ENCODE measurements at places on chromosomes 7 and 10. TPM values are rescaled to one million over a fixed set of nuclear protein-coding genes. Genes with fewer than 3 reads are reported as not detected.
A peak's percentile ranks its signal among the peaks of the same experiment; 100 is the strongest.

CPEB3 gene
- 1.2 TPM for total RNA-seq

PRPS1L1 gene
- not detected for total RNA-seq

DNA sequence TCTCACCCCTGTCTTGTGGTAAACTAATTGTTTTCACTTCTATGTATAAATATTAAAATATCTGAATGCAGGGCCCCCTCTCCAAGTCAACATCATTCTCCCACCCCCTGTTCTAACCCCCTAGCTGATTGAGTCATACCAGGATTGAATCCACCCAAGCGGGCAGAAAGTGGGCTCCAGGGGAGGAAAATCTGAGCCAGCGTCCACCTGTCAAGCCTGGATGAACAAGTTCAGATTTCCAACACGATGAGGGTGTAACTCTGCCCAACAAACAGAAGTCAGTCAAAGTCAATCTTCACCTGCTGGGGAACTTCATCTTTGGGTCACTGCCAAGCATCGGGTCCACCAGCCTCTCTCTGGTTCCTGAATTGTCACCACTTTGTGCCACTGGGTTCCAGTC is 162.9 kb upstream of the CELF2 start:
- DNase-seq, result no peak

- DNase-seq, result no peak
These were observed 39.4 kb downstream of the ADRA2A start for GRCh38 chr10:111116211-111116610.

DNA sequence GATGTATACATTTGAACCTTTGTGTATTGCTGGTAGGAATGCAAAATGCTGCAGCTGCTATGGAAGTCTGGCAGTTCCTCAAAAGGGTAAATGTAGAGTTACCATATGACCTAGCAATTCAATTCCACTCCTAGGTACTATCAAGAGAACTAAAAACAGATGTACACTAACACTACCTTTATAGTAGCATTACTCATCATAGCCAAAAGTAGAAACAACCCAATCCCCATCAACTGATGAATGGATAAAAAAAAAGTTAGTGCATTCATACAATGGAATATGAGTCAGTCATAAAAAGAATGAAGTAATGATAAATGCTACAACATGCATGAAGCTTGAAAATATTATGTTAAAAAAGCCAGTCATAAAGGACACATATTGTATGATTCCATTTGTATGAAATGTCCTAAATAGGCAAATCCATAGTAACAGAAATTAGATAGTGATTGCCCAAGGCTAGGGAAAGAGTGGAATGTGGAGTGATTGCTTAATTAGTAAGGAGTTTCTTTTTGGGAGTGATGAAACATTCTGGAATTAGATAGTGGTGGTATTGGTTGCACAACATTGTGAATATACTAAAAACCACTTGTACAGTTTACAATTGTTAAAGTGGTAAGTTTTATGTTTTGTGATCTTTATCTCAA is 96.4 kb upstream of the AOAH start:
- peak; percentile 56 for DNase-seq

DNA sequence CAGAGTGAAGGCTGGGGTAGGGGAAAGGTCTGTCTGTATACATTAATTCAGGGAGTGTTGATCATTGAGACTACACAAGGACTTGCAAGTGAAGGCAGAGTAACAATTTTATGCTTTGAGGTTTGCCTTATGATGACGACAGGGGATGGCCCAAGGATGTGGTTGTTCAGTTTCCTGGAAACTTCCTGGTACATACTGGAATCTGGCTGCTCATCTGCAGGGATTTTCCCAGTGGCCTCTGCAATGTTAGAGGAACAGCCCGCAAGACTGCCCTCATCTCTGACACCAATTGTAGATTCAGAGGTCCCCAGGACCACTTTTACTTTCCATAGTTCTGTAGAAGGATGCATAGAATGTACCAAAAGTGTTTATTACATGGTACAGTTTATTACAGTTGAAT is 189.6 kb downstream of the TMEM178B start:
- no peak for DNase-seq

- DNase-seq, result no peak
These were observed 311.1 kb upstream of the ADARB2 start for GRCh38 chr10:2048337-2048973.

- no peak for DNase-seq
These were observed 374.5 kb upstream of the FOXK1 start for GRCh38 chr7:4307316-4308204.

CHN2 gene
- total RNA-seq, result 3.6 TPM

GRCh38 chr10:127523476-127523875 is 25.6 kb upstream of the NPS start:
- DNase-seq, result no peak

EVX1 gene
- not detected for total RNA-seq

PDZD7 gene
- total RNA-seq, result 2.2 TPM

- DNase-seq, result no peak
These were observed 5.4 kb downstream of the PSD start for GRCh38 chr10:102413053-102413705.

GRCh38 chr10:110162741-110163145 is 44.7 kb upstream of the MXI1 start:
- DNase-seq, result no peak

DNA sequence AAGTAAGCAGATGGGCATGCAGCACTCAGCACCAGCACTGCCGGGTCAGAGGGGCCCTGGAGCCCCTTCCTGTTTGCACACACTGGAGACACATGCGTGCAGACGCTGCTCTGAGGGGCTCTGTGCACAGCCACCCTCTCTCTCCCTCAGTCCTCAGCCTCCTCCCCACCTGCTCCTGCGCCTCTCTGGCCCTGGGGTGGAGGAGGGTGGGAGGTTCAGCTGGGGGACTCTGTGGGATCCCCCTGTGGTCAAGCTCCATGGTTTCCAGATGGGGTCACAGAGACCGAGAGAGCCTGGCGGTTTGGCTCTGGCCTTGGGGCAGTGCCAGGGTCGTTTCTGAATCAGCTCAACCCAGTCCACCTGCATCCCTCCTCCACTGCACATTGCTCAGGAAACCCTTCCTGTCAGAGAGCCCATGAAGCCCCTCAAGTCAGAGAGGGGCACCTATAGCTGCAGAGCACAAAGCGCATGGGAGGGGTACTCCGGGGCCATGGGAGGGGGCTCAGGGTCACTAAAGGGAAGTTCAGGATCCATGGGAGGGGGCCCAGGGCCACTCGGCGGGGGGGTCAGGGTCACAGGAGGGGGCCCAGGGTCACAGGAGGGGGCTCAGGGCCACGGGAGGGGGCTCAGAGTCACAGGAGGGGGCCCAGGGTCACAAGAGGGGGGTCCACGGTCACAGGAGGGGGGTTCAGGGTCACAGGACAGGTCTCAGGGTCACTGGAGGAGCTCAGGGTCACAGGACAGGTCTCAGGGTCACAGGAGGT is 161.7 kb downstream of the ADARB2 start:
- no peak for DNase-seq

GRCh38 chr7:139623518-139623917 is 100.0 kb downstream of the CLEC2L start:
- no peak for DNase-seq

Data from astrocyte (in vitro differentiated cells and primary cell).